ENCODE measurements at places on chromosomes 4 and X. TPM values are rescaled to one million over a fixed set of nuclear protein-coding genes. Genes with fewer than 3 reads are reported as not detected.
A peak's percentile ranks its signal among the peaks of the same experiment; 100 is the strongest.

- H3K4me1 ChIP-seq = no peaks in the 10 kb centered on the region
- no peaks in the 10 kb centered on the region for H3K27me3 ChIP-seq
- H3K36me3 ChIP-seq = no peaks in the 10 kb centered on the region
- H3K4me3 ChIP-seq = no peak overlapping the region
- H3K27ac ChIP-seq = no peak overlapping the region
Measured at GRCh38 chrX:112866175-112866574, 25.5 kb upstream of the AMOT start.

DNA sequence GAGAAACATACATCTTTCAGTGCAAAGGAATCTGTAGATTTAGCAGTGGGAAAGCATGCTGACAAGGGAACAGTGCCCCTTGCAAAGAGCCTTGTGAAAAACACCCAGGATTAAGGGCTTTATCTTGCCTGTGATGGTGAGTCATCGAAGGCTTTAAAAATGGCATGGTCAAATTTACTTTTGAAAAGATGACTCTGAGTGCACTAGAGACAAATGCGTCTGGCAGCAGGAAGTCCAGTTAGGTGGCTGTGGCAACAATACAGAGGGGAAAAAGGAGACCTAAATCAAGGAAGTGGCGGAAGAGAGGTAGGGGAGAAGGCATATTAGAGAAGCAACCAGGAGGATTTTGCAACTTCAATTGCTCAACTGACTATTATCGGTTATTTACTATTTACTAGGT, 472.6 kb upstream of the CPEB2 start:
- DNase-seq = peak; percentile 46
- H3K4me1 ChIP-seq = peaks cover 41% of the 10 kb centered on the region
- H3K4me3 ChIP-seq = no peak overlapping the region

Gene GAGE12H
- not detected for total RNA-seq

GRCh38 chrX:103343105-103343504, 13.1 kb downstream of the TCEAL7 start:
- H3K4me3 ChIP-seq = no peak overlapping the region
- H3K27ac ChIP-seq = no peak overlapping the region
- DNase-seq = no peak
- H3K27me3 ChIP-seq = no peaks in the 10 kb centered on the region
- H3K36me3 ChIP-seq = no peaks in the 10 kb centered on the region

- no peaks in the 10 kb centered on the region for H3K27me3 ChIP-seq
- H3K36me3 ChIP-seq = no peaks in the 10 kb centered on the region
- H3K4me3 ChIP-seq = no peak overlapping the region
- no peak overlapping the region for H3K27ac ChIP-seq
Measured at GRCh38 chrX:72060921-72061490, 70.7 kb downstream of the RTL5 start.

Gene NKX3-2
- total RNA-seq = 3.0 TPM

GRCh38 chr4:80568891-80569290, 233.4 kb downstream of the CFAP299 start:
- no peaks in the 10 kb centered on the region for H3K27me3 ChIP-seq
- no peaks in the 10 kb centered on the region for H3K36me3 ChIP-seq
- no peak overlapping the region for H3K4me3 ChIP-seq
- no peaks in the 10 kb centered on the region for H3K4me1 ChIP-seq
- H3K27ac ChIP-seq = no peak overlapping the region
- no peak for DNase-seq

Gene MAP7D2
- total RNA-seq = 0.08 TPM

Gene CXCL8
- 0.40 TPM for total RNA-seq

Gene AFF2
- 0.06 TPM for total RNA-seq

Gene RAB41
- not detected for total RNA-seq

- no peak for DNase-seq
- 0 out of 2 replicates have a peak, but pooled peaks cover 2% of the 10 kb centered on the region for H3K4me1 ChIP-seq
- H3K4me3 ChIP-seq = no peak overlapping the region
Measured at GRCh38 chr4:153036931-153037482, 100.9 kb downstream of the FHDC1 start.

DNA sequence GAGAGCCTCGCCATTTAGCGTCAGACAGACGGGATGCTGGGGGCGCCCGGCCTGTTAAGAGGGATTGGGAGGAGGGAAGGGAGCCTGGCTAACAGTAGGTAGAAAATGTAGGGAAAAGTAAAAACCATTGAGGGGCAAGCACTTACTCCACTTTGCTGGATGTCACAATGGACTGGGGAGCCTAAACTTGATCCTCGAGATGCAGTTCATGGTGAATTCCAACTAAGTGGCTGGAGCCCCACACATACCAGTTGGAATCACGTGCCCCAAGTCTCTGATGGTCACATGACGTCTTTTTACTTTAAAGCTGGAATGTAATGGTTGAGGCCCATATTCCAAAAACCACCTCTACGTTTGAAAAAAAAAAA, 1.5 kb downstream of the PLS3 start:
- H3K4me3 ChIP-seq = peak overlapping the region; percentile 75
- H3K27me3 ChIP-seq = no peaks in the 10 kb centered on the region
- H3K27ac ChIP-seq = peak overlapping the region; percentile 91
- DNase-seq = peak; percentile 65
- H3K36me3 ChIP-seq = peaks cover 9% of the 10 kb centered on the region
- H3K4me1 ChIP-seq = peaks cover 37% of the 10 kb centered on the region

GRCh38 chr4:56953680-56954520, 23.5 kb downstream of the NOA1 start:
- no peak overlapping the region for H3K27ac ChIP-seq
- H3K4me1 ChIP-seq = no peaks in the 10 kb centered on the region
- no peaks in the 10 kb centered on the region for H3K36me3 ChIP-seq
- no peaks in the 10 kb centered on the region for H3K27me3 ChIP-seq
- H3K4me3 ChIP-seq = no peak overlapping the region
